ENCODE measurements at places on chromosomes 12 and 14.

GRCh38 chr12:6925540-6926279 lies 2.0 kb upstream of the ATN1 start:
- DNase-seq, result no peak

- DNase-seq, result no peak
Measured at GRCh38 chr12:3427956-3428355, 63.0 kb upstream of the PRMT8 start.

DNA sequence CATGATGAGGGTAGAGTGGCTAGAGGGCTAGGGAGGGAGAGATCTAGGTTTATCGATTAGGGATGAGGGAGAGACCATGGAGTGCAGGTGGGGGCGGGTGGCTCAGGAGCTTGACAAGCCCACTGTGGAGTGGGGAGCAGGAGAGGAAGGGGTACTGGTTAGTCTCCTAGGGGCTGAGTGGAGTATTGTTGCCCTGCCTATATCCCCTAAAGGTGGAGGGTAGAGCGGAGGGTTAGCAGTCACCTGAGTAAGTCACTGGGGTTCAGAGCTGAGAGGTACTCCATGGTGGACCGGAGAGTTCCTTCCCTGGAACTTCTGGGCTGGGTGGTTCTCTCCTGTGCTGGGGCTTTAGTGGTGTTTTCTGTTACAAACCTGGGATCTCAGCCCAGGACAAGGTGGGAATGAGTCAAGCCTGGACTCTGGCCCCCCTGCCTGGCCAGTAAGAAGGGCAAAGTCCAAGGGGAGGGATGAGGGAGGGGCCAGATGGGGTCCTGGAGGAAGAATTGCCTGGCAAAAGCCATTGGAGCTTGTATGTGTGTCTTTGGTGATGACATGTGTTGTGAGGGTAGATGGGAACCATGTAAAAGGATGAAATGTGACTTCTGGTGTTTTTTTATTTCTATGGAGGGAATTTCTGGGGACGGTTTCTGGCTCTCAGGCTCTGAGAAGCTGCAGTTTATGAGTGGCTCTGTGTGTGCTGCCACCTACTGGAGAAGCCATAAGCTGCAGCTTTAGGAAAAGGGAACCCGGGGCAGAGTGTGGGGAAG lies at the start of gene CIDEB:
Gene CIDEB, minus strand, starts transcription at position 403 of the 767 bp plus-strand sequence. Its CDS starts 119 bp downstream, at position 284.
- DNase-seq, result peak; percentile 47

DNA sequence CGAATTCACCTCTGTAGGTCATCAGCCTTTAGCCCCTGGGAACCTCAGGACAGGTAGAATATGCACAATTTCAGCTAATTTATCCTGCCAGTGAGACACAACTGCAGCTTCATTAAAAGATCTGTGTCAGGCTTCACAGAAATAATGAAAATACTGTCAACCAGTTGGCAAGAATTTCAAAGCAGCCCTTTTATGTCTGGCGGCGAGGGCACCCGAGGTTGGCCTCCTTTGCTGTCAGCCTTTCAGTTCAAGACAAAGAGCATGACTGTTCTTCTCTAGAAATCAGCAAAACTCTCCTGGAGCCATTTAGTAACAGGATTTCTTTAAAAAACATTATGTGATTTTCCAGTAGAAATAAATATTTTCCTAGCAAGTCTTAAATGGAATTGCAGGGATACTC lies 75.9 kb downstream of the BBS10 start:
- no peak for DNase-seq

DNA sequence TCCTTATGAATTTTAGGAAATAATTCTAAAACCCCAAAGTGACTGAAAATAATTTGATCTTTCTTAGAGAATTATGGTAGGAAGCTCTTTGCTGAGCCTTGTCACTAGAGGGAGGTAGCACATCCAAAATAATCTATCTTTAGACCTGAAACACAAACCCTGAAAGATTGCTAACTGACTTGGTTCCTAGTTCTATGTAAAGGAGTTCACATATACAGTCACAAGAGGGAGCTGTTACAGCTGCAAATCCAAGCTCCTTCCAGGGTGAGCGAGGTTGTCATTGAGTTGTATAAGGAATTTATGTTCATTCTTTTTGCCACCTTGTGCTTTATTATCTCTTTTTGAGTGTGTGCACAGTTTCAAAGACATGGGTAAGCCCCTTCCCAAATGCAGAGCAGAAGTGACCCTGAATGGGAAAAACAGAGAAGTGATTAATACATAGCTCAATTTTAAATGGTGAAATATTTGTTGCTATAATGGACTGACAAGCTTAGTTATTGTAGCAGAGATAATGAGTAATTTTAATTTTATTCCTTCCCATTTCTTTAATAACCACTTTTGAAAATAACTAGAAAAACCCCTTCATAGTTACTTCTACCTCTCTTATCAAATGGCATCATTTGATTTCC lies 387.9 kb downstream of the DAD1 start:
- DNase-seq, result peak; percentile 52

- no peak for DNase-seq
Measured at GRCh38 chr12:48279101-48279500, 71.6 kb downstream of the ZNF641 start.

DNA sequence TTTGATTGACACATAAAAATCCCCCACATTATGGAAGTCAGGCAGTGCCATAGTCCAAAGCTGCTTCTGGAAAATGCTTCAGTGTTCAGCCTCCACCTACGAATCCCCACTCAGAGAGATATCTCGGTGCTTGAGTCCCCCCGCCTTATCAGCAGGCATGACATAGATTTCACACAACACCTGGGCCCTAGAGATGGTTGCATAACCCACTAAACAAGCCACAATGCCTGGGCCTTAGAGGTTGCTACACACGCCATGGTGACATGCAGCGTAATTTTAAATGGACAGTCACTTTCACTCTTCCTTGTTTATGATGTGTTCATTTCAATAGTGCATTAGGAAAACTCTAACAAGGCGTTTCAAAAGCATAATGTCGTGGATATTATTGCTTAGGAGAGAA lies 38.0 kb downstream of the CCDC60 start:
- DNase-seq, result no peak

DNA sequence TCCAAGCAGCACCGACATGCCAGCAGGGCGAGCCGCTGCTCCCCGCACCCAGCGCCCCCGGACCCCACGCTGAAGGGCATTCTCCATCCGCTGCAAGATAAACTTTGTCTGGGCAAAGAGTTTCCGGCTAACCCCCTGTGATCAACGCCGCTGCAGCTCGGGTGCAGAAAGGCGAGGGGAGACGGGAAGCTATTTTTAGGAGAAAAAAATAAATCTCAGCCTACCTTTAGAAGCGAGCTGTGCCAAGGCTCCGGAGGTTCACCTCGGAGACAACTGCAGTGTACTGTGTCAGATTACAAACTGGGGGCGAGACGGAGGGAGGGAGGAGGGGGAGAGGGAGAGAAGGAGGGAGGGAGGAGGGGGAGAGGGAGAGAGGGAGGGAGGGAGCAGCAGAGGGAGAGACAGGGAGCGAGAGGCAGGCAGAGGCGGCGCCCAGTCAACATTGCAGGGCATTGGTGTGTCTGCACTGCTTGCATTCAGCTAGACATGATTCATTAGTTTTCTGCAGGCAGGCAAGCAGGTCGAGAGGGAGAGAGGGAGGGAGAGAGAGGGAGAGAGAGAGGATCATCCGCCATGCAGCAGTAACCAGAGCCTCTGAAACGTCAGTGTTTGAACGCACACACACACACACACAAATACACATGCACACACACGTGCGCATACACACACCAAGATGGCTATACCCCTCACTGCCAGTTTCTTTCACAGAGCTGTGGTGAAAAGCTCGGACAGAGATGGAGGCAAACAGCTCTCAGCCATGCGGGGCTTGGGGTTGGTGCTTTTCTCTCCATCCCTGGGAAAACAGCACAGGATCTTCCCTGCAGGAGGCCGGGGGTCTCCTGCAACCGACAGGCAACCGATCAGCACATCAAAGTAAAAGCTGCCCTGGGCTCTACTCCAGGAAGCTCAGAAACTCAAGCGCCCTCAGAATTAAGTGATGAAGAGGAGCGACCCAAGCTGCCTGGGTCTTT lies at the start of gene RIMBP2:
Gene RIMBP2, minus strand, starts transcription at position 302 of the 971 bp plus-strand sequence. CDS start 237,286 bp downstream, outside the sequence.
- DNase-seq, result no peak

DNA sequence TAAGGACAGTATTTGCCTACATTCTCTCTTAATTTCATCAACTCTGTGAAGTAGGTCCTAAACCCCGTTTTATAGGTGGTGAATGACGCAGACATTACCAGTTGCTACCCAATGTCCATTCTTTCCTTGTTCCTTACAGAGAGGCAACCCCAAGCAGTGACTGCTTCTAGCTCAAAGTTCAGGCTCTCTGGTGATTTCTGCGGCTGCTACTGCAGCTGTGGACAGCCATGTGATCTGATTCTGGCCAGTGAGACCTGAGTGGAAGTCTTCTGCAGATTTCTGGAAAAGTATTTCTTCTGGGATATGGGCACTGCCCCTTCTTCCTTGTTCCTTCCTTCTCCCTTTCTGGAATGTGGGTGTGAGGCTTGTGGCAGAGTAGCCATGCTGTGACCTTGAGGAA lies 82.9 kb downstream of the ARF6 start:
- no peak for DNase-seq

Data from CD4-positive, CD25-positive, alpha-beta regulatory T cell (primary cell).